ENCODE measurements at places on chromosomes 2 and 18.

DNA sequence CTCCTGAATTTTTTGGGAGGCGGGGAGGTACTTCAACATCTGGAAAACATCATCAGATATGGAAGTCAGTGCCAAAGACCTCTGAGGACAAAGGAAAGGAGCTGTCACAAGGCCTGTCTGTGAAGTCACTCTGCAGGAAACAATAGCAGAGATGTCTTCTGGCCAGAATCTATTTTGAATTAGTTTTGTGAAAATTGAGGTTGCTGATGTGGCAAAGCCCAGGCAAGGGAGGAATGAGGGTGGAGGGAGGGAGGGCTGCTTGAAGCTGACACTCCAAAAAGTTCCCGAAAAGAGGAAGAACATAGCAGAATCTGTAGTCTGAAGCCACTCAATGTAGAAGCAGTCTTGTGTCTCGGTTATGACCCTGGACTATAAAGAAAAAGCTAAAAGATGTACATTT is 151.1 kb upstream of the LHCGR start:
- DNase-seq = peak; percentile 21

DNA sequence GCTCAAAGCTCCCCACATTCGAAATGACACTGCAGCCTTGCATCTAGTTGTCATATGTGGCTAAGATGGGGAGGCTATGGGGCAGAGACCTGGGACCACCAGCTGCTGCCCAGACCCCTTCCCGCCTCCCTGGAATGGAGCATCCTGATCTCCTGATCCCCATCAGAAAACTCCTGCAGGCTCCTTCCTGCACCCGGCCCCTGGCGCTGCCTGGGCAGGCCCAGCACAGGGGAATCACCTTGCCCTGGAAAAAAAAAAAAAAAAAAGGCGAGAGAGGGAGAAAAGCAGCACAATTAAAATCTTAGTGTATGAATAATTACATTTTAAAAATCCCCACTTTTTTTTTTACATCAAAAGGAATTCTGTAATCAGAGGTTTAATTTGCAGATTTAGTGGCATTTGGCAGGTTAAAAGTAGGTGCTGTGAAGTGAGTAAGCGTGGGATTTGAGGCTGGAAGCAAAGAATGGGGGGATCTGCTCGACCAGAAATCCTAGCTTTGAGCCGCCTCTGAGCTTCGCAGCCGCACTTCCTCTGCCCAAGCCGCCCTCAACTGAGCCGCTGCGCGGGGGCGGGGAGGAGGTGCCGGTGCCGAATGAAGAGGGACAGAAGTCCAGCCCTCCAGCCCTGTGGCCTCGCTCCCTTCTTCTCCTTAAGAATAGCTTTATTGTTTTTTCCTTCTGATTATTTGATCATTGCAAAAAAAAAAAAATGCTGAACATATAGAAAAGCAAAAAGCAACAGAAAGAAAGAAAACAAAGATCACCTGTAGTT is 30.0 kb downstream of the THNSL2 start:
- peak; percentile 35 for DNase-seq

- DNase-seq = peak; percentile 24
Measured at GRCh38 chr2:162676515-162676914, 162.1 kb downstream of the KCNH7 start.

DNA sequence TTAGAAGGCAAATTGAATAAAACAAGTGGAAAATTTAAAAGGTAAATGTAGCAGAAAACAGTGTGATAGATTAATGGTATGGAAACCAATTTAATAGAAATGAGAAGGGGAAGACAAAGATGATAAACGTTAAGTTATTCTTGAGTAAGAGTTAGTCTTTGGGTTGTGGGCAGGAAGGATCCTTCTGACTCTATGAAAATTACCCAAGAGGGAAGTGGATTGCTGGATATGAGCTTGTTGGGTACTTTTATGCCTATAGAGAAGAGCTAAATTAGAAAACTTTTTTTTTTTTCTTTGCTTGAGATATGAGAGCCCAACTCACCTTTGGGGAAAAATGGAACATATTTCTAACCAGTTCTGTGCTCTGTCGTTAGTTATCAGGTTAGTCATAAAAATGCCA is 144.0 kb downstream of the LDLRAD4 start:
- DNase-seq = no peak

GRCh38 chr2:30362468-30363081 is 84.5 kb upstream of the LCLAT1 start:
- no peak for DNase-seq

DNA sequence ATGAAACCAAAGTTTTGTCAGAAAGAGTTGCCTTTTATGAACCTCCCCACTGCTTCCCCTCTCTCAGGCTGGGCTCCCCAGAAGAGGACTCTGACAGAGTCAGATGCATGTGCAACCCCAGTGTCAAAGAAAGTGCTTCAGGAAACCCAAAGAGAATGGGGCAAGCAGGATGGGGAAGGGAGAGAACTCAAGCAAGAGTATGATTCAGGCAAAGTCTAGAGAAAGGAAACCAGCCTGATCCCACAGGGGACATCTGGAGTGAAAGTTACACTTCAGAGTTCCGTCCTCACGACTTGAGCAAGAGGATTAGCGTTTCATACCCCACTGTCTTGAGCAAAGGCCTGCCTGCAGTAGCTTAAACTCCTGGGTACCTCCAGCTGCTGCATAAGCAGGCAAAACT is 51.8 kb upstream of the EPC2 start:
- DNase-seq = no peak

DNA sequence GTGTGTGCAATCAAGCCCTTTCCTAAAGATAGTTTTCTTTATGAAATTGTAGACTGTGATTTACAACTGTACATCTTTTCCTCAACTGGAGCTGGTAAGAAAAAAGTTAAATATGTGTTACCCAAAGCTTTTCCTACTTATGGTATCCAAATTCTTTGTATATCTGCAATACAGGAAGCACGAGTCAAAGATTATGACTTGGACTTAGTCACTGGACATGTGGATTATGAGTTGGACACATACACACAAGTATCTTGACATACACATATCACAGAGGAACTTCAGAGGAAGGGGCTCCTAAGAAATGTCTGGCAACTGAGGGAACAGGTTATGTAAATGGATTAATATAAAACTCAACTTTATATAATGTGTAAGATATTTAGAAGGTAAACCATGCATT is 35.2 kb downstream of the PRELID3A start:
- DNase-seq = no peak

- DNase-seq = no peak
Measured at GRCh38 chr18:7886436-7886835, 319.3 kb downstream of the PTPRM start.

DNA sequence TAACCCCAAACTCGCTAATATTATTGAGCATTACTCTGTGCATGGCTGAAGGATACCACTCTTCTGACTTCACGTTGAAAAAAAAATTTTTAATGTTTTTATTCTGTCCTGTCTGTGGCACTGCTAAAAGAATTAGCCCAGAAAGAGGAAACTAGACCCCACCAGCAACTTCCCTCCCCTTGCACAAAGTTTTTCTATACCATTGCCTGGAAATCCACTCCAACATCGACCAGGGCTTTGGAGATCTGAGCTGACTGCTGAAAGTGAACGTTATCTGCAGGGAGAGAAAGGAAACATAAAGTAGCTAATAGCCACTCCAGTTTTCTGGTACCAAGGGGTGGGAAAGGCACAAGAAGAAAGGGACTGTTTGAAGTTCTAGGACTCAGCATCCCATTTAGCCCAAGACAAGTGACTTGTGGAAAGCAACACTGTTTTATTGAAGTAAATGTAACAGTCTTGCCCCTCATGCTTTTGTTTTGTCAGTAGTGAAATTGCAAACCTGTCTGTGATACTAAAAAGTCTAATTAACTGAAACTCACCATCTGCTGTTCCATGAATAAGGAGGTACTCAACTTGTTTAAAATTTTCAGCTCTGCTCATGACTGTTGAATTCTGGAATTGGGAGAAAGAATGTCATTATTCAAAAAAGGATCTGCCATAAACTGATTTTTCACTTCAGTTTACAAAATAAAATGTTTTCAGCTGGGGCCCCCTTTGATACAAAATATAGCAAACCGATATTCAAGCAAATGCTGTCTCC is 79.1 kb downstream of the DPP4 start:
- DNase-seq = peak; percentile 35

DNA sequence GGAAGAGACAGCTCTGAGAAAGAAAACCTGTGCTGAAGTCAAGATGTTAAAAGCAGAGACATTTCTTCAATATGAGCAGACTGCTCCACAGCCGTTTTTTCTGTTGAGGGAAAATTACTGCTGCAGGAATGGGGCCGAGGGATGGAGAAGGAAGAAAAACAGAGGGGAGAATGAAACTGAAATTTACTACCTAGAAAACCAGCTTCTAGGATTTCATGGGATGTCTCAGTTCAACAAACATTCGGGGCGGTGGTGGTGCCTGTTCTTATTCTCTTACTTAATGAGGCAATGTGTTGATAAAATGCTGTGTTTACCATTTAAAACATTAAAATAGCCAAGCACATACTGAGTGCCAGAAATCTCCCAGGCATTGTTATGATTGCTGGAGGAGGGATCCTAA is 557.1 kb upstream of the MEX3C start:
- DNase-seq = no peak

GRCh38 chr2:218858138-218858445 is 1.5 kb upstream of the WNT6 start:
- no peak for DNase-seq

- DNase-seq = no peak
Measured at GRCh38 chr2:219576505-219577388, 4.6 kb downstream of the INHA start.

DNA sequence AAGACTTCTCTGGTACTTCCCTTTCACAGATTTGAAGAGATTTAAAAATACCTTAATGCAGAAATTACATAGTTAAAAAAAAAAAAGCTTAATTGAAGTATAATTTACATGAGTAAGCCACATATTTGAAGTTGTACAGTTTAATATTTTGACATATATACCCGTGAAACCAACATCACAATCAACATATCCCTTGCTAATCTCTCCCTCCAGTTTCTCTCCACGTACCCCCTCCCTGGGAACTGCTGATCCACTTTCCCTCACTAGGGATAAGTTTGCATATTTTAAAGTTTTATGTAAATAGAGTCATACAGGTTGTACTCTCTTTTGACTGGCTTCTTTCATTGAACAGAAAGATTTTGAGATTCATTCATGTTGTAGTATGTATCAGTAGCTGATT is 22.4 kb downstream of the EMILIN2 start:
- DNase-seq = no peak

DNA sequence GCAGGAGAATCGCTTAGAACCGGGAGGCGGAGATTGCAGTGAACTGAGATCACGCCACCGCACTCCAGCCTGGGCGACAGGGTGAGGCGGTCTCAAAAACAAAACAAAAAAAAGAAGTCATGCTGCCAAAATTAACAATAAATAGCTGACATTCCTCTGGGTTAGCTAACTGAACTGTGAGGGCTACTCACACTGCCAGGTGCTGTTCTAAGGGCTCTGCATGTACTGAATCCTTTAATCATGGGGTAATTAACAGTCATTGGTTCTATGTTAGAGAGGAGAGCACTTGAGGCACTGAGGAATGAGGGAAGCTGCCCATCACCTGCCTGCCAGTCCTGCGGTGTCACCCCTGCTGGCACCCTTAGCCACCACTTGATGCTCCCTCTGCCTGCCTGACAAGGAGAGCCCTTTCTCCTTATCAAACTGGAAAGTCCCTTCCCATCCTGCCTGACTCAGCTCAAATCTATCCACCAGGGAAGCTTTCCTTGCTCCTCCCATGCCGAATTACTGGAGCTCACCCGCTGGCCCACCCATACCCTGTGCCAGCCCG is 73.0 kb upstream of the RIOK3 start:
- DNase-seq = no peak

DNA sequence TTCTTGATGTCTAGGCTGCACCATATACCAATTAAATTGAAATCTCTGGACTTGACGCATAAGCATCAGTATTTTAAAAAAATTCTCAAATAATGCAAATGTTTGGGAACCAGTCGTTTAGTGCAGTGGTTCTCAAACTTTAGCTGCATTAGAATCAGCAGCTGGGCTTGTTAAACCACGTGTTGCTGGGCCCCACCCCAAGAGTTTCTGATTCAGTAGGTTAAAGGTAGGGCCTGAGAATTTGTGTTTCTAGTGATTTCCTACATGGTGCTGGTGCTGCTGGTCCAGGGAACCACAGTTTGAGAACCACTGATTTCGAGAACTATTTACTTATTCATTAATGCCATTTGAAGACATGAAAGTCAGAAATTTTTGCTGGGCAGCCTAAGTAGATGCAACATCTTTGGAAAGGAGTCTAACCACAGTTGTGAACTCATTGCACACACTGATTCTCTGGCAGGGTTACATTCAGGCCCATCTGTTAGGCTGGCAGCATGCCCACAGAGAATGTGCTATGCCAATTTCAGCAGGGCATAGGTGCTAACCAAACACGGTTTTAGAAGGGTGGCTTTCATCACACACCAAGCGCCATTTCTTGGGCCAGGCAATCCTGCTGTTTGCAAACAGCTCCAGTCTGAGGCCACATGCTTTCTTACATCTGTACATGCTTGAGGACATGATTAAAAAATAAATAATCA is 26.4 kb upstream of the ATP5MC3 start:
- no peak for DNase-seq

DNA sequence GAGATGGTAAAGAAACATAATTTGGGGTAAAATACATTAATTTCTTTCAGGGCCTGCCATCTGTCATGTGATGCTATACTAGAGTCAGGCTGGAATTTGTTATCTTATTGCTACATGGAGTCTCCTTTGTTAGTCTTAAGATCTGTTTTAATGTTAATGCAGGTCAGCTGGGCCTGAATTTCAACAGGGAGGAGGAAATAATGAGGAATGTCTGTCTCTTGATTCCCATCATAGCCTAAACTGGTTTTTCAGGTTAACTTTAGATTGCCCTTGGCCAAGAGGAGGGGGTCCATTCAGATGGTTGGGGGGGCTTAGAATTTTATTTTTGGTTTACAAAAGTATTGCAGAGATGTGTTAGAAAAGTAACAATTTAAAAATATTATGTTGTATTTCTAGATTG is 19.0 kb upstream of the FEZ2 start:
- DNase-seq = no peak

- DNase-seq = peak; percentile 33
Measured at GRCh38 chr2:135820003-135820618, 16.9 kb downstream of the LCT start.

All from OCI-M1 (cell line).